Epithelial cell of proximal tubule (primary cell): ENCODE measurements at places on chromosomes 3 and 15.

GRCh38 chr3:119716998-119717397, 14.2 kb downstream of the CFAP91 start:
- DNase-seq: no peak

DNA sequence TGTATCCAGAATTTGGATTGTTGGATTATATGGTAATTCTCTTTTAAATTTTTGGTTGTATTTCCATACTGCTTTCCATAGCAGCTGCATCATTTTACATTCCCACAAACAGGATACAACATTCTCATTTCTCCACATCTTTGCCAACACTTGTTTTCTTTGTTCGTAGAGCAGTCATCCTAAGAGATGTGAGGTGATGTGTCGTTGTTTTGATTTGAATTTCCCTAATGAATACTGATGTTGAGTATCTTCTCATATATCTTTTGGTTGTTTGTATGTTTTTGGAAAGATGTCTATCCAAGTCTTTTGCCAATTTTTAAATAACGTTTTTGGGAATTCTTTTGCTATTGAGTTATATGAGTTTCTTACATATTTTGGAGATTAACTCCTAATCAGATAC, 93.6 kb downstream of the GMNC start:
- DNase-seq: no peak

GRCh38 chr15:83207660-83208366, at the start of gene HDGFL3:
HDGFL3 (minus strand) TSS chr15:83207823; CDS start chr15:83207414, 409 bp downstream.
- DNase-seq: no peak

- no peak for DNase-seq
These were observed 1.1 kb downstream of the FBN1 start for GRCh38 chr15:48644467-48644826.

- no peak for DNase-seq
These were observed 44.5 kb downstream of the CMTM7 start for GRCh38 chr3:32435911-32436815.

DNA sequence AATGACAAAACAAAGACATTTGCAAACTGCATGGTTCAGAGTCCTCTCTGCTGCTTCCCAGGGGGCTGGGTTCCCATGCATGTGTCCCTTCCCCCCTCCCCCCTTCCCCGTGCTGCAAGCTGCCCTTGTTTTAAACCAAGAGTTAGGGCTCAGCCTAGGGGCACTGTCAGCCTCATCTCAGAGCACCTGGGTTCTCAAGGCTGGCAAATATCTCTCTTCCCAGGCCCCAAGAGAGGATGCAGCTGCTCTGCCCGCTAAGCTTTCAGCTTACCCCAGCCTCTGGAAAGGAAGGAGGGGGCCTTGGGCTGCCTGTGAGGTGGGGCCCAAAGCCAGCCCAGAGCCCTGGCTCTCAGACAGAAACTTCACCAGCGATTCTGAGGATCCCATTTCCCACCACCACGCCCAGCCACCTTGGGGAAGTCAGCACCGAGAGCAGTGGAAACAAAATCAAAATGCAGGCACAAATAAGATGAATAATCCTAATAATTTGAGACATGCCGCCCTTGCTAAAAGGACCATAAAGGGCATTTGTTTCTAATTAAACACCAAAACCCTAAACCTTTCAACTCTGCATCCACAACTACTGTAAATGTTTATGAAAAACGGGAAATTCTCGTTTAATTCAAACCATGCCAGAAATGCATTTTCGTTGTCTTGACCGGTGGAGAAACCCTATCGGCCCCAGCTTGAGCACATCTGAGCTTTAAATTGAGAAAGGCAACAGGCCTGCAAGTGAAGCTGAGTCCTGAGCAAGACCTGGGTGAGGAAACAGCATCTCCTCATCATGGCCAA, 67.7 kb upstream of the WNT5A start:
- DNase-seq: no peak

DNA sequence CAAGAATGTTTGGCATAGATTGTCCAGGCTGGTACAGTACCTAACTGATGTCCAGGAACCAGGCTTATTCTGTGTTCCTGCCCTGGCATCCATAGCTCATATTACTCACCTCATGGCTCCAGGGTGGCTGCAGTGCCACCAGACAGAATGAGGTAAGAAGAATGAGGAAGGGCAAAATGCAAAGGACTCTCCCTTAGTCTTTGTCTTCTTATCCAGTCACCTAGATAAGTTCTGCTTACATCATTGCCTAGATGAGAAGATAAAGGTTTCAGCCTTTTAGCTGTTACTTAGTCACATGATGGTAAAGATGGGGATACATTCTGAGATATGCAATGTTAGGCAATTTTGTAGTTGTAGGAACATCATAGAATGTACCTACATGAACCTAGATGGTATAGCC, 45.8 kb downstream of the CHP1 start:
- no peak for DNase-seq

GRCh38 chr3:13018561-13019242, 54.5 kb downstream of the IQSEC1 start:
- DNase-seq: no peak

- no peak for DNase-seq
These were observed 5.6 kb upstream of the FEM1B start for GRCh38 chr15:68271854-68272471.

- DNase-seq: no peak
These were observed 22.2 kb upstream of the FGD5 start for GRCh38 chr3:14796403-14797077.

- DNase-seq: no peak
These were observed 46.6 kb upstream of the ATP2B2 start for GRCh38 chr3:10551821-10552630.

DNA sequence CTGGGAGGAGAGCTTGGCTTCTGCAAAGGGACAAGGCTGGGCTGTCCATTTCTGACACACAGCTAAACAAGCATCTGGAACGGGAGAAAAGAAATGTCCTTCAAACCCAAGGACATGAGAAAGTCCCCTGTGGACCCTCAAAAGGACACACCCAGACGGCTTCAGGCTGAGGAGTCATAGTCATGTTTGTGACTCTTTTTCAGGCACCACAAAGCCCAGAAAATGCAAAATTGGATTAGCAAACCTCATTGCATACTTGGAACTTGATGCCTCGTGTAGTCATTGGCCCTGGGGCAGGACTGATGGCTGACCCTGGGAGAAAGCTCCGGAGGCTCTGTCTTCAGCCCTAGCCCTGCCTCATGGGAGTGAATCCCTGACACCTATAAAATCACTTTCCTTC, 21.5 kb downstream of the FAM174B start:
- DNase-seq: no peak

DNA sequence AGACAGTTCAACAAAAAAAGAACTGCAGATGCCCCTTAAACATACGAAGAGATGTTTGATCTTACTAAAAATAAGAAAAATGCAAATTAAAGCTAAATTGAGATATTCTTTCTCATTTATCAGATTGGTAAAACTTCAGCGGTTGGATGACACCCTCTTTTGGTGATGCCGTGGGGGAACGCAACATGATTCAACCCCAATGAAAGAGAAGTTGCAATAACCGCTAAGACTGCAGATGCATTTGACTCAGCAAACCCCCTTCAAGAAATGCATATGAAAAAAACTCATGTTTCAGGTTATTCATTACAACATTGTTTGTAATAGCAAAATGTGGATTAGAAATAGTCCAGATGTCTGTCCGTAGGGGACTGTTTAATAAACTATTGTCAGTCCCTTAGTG, 3.6 kb downstream of the KLHL6 start:
- DNase-seq: no peak
